Small intestine (tissue), 16 donors: ENCODE measurements at places on chromosomes 13 and 19. TPM values are rescaled to one million over a fixed set of nuclear protein-coding genes. Genes with fewer than 3 reads are reported as not detected.

DNA sequence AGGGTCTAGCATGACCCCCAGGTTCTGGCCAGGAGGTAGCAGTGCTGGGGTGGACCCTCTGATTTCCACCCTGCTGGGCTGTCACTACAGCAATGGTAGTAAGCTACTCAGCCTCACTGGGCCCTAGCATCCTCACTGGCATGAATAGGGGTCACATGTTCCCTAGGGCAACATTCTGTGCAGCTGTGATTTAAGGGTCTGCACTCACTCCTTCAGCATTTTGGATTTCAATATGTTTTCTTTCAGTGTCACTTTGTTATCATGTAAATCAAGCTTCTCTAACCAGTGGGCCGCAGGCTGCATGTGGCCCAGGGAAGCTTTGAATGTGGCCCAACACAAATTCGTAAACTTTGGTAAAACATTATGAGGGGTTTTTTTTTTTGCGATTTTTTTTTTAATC lies 57.8 kb downstream of the SPATA13 start:
- peaks cover 3% of the 10 kb centered on the region for H3K4me1 ChIP-seq
- no peaks in the 10 kb centered on the region for H3K27me3 ChIP-seq
- peak overlapping the region; percentile 36 for H3K27ac ChIP-seq
- H3K4me3 ChIP-seq = no peak overlapping the region

DNA sequence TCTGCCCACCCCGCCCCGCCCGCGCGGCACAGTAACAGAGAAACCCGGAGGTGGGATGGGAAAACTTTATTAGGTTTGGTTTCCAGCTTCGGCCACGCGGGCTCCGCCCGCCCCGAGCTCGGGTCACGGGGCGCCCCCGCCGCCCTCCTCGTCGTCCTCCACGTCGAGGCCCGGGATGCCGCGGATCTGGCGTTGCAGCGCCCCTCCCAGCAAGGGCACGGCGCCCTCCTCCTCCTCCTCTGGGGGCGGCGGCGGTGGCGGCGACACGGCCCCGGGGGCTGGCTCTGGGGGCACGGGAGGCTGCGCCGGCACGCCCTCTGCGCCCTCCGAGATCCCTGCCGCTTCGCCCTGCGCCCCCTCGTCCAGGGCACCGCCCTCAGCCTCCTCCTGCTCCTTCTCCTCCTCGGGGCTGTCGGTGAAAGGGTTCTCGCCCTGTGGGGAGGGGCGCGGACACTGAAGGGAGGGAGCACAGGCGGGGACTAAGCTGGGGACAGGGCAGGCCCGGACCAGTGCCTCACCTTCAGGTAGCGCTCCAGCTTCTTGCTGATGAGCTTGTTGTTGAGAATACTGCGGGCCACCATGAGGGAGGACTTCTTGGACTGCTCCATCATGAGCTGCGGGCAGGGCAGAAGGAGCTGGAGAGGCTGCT lies 536 bp upstream of the AKAP8 start:
- H3K27ac ChIP-seq = peak overlapping the region; percentile 79
- H3K36me3 ChIP-seq = peaks cover 17% of the 10 kb centered on the region
- peak; percentile 71 for DNase-seq
- peak overlapping the region; percentile 52 for H3K4me3 ChIP-seq

DNA sequence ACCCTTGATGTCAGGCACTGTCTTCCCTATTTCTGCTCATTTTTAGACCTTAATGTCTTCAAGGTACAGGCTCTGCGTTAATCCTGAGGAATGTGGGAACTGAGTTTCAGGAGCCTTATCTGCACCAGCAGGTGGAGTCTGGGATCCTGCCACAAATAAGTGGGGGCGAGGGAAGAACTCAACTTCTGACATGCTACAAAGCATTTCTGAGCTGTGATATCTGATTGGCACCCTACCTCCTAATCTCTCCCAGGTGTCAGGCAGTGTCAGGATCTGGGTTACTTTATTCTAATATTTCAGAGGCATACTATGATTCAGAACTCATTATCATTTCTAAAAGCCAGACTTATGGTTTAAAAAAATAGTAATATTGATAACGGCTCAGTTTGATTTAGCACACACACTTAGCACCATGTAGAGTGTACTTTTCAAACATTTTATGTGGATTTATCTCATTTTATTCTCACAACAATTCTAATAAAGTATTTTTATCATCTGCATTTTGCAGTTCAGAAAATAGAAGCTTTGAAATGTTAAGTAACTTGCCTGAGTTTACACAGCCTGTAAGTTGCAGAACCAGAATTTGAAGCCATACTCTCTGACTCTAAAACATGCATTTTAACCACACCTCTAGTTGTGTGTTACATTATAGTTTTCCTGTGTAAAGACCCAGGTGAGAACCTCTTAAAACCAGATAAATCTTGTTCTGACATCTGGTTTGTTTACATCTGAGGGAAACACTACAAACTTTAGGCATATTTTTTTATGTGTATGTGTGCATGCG lies 358.6 kb downstream of the TDRD3 start:
- H3K4me1 ChIP-seq = peaks cover 12% of the 10 kb centered on the region
- no peak overlapping the region for H3K27ac ChIP-seq
- H3K27me3 ChIP-seq = no peaks in the 10 kb centered on the region

Gene SPRED3
- 1.1 TPM for polyA plus RNA-seq
